Esophagus squamous epithelium (tissue), 5 donors: ENCODE measurements at places on chromosomes 12 and 14. TPM values are rescaled to one million over a fixed set of nuclear protein-coding genes. Genes with fewer than 3 reads are reported as not detected.

GRCh38 chr12:40058721-40059190, 47.1 kb downstream of the SLC2A13 start:
- DNase-seq, result no peak
- no peaks in the 10 kb centered on the region for H3K36me3 ChIP-seq
- H3K27me3 ChIP-seq, result no peaks in the 10 kb centered on the region
- no peak overlapping the region for H3K4me3 ChIP-seq
- no peak overlapping the region for H3K27ac ChIP-seq
- H3K4me1 ChIP-seq, result no peaks in the 10 kb centered on the region

- H3K36me3 ChIP-seq, result no peaks in the 10 kb centered on the region
- DNase-seq, result no peak
- H3K4me3 ChIP-seq, result no peak overlapping the region
- no peak overlapping the region for H3K27ac ChIP-seq
These were observed 219.1 kb upstream of the PKP2 start for GRCh38 chr12:33115716-33116115.

GRCh38 chr12:124658806-124659402, 91.5 kb upstream of the NCOR2 start:
- H3K36me3 ChIP-seq, result no peaks in the 10 kb centered on the region
- H3K27ac ChIP-seq, result no peak overlapping the region
- H3K4me3 ChIP-seq, result no peak overlapping the region
- H3K4me1 ChIP-seq, result peaks cover 35% of the 10 kb centered on the region
- no peak for DNase-seq
- H3K27me3 ChIP-seq, result no peaks in the 10 kb centered on the region

DNA sequence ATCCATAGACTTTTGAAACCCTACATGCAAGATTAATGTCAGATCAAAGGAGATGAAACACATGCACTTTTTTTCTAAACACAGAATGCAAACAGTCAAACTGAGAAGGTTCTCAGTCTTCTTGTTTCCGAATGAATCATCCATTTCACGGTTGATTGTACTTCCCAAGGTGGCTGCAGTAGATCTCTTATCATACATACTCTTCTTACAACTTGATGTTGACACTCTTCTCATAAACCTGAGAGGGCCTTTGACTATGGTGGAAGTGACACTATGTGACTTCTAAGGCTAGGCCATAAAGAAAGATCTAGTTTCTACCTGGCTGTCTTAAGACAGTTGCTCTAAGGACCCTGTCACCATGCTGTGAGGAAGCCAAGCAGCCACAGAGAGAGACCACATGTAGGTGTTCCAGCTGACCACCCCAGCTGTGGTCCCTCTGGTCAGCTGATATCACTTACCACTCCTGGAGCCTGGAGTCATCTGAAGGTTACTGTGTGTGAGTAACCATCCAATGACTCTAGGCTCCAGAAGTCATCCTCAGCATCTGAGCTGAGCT, 67.2 kb upstream of the HMGA2 start:
- no peaks in the 10 kb centered on the region for H3K4me1 ChIP-seq
- no peak overlapping the region for H3K27ac ChIP-seq
- H3K27me3 ChIP-seq, result peaks cover 5% of the 10 kb centered on the region
- no peak for DNase-seq

GRCh38 chr12:53974084-53975063, at the start of gene HOTAIR:
TSS of gene HOTAIR (minus strand) at chr12:53974954.
- H3K27ac ChIP-seq, result no peak within 1 kb of the TSS
- peaks cover 31% of the 10 kb centered on the region for H3K27me3 ChIP-seq
- H3K36me3 ChIP-seq, result no peaks in the 10 kb centered on the region
- DNase-seq, result no peak

GRCh38 chr12:46569826-46570439, 197.4 kb upstream of the SLC38A2 start:
- H3K27me3 ChIP-seq, result no peaks in the 10 kb centered on the region
- H3K4me1 ChIP-seq, result no peaks in the 10 kb centered on the region
- no peak for DNase-seq
- H3K4me3 ChIP-seq, result no peak overlapping the region
- no peak overlapping the region for H3K27ac ChIP-seq

The SMCO2 gene
- total RNA-seq, result not detected

The LDHB gene
- 244 TPM for total RNA-seq

The RPL10L gene
- total RNA-seq, result not detected
